ENCODE measurements at places on chromosomes 4 and X. TPM values are rescaled to one million over a fixed set of nuclear protein-coding genes. Genes with fewer than 3 reads are reported as not detected.
A peak's percentile ranks its signal among the peaks of the same experiment; 100 is the strongest.

DNA sequence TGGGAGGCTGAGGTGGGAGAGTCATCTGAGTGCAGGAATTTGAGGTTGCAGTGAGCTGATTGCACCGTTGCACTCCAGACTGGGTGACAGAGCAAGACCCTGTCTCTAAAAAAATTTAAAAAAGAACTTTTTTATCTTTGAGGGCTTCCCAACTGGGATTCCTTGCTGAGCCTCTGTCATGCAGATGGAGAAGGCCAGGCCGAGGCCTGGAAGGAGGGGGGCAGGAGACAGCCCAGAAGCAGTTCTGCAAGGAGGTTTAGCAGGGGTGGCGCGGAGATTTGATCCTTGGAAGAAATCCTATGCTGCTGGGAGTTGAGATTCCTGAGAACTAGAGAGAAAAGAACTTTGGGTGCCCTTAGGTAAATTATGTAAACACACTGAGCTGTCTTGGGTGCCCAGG is 2.5 kb upstream of the ARSD start:
- DNase-seq = no peak
- H3K27ac ChIP-seq = no peak overlapping the region
- no peaks in the 10 kb centered on the region for H3K36me3 ChIP-seq
- no peaks in the 10 kb centered on the region for H3K4me1 ChIP-seq

The KLB gene
- total RNA-seq = not detected

- no peaks in the 10 kb centered on the region for H3K27me3 ChIP-seq
- H3K36me3 ChIP-seq = no peaks in the 10 kb centered on the region
- DNase-seq = peak; percentile 38
- peak within 1 kb of the TSS; percentile 69 for H3K4me3 ChIP-seq
Observed at GRCh38 chrX:136251041-136251991, at the start of gene MAP7D3. TSS of gene MAP7D3 (minus strand) at chrX:136251400. CDS start at chrX:136251358, 42 bp downstream.

The DCTD gene
- 88.8 TPM for total RNA-seq

The FAM193A gene
- total RNA-seq = 7.4 TPM

The SPIN3 gene
- 11.0 TPM for total RNA-seq

The PAGE5 gene
- 0.66 TPM for total RNA-seq

The DOK7 gene
- total RNA-seq = under 0.01 TPM

The ITIH6 gene
- not detected for total RNA-seq

- H3K36me3 ChIP-seq = no peaks in the 10 kb centered on the region
- H3K4me1 ChIP-seq = no peaks in the 10 kb centered on the region
- no peak overlapping the region for H3K4me3 ChIP-seq
- no peak for DNase-seq
- no peak overlapping the region for H3K27ac ChIP-seq
Observed at GRCh38 chr4:87839592-87839946, 6.8 kb downstream of the MEPE start.

The GC gene
- not detected for total RNA-seq

The PCYT1B gene
- 0.17 TPM for total RNA-seq

The LEF1 gene
- 1.8 TPM for total RNA-seq

DNA sequence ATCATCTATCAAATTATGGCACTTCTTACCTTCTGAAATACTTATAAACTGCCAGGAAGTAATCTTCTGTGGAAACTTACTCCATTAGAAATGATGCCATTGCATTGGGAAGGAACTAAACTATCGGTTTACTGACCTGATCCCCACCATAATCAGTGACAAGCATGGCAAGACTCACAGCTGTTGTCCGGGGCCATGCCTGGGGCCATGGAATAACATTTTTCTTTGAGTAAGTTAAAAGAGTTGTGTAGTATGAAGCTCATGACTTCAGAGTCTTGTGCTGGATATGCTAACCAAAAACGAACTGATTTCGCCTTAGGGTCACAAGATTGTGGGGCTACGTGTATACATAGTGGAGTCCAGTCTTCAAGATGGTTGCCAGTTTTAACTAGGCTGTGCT is 15.4 kb downstream of the MTHFD2L start:
- no peaks in the 10 kb centered on the region for H3K4me1 ChIP-seq
- no peak for DNase-seq
- H3K27ac ChIP-seq = no peak overlapping the region
- H3K4me3 ChIP-seq = no peak overlapping the region
- no peaks in the 10 kb centered on the region for H3K27me3 ChIP-seq
- no peaks in the 10 kb centered on the region for H3K36me3 ChIP-seq

Measured in fibroblast of lung (primary cell).